ENCODE measurements at places on chromosomes 11 and 22.
A peak's percentile ranks its signal among the peaks of the same experiment; 100 is the strongest.

- peak; percentile 53 for DNase-seq
Observed at GRCh38 chr11:118924591-118925585, 838 bp downstream of the BCL9L start.

DNA sequence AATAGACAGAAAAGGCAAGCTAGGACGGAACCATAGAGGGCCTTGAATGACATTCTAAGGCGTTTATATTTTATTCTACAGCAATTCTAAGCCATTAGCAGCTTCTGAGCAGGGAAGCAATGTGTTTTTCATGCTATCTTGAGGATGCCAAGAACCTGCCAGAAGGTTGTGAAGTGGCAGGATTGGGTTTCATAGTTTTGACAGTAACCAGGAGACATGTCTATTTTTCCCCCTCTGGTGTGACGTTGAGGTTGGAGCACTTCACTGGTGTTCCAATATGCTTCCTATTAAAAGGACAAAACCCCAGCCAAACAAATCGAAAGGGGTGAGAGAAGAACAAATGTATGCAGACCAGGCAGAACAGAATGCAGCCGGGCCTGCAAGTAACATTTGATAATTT lies 148.2 kb downstream of the SPATA19 start:
- DNase-seq = no peak

DNA sequence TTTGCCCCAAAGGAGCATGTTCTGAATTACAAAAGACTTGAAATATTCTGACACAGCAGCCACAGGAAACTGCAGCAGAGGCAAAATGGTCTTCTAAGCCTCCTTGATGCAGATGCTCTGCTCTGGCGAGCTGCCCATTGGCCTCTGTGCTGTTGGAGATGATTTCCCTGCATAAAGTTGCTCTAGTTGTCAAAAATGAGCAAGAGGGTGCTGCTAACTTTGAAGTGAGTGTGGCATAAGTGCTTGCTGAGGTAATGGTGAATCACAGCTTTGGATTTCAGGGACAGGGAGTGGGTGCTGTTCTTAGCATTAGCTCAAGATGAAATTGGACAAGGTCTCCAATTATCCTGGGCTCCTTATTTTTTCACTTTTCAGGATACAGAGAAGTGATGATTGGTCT lies 435.4 kb downstream of the TMEM135 start:
- no peak for DNase-seq

GRCh38 chr11:102001657-102002338 lies 45.4 kb upstream of the CFAP300 start:
- no peak for DNase-seq

DNA sequence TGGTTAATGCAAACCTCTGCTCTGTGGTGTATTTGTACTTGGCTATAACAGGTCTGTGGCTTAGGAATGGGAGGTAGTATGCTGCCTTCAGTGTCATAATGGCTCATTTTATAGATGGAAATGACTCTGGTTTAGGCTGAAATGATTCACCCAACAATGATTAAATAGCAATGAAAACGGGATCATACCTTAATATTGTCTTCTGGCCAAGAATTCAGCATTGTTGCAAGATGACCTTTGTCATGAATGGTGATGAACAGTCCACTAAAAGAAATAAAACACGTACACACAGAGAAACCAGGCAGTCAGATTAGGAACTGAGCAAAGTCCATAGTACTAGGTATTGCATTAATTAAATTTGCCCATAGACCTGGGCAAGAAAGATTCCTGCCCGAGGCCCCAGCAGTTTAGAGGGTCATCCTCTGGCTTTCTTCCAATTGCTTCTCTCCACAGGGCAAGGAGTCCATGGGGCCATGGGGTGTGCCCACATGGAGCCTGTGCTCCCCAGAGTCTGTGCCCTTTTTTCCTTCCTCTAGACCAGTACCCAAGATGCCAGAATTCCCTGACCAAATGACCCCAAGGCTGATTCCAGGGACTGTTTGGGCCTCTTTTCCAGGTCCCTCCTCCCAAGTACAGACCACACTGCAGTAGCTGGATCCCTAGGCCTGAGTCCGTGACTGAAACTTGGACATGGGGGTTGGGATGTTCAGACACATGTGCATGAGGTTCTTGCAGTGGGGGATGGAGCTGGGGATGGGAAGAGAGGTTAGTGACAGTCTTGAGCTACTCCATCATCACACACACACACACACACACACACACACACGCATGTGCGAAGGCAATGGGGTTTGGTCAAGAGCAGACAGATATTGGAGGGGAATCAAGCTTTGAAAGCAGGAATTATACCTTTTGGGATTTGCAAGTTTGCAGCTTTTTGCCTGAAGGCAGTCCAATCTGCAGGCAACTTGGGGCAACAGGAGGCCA lies 134.2 kb downstream of the CCDC81 start:
- no peak for DNase-seq

DNA sequence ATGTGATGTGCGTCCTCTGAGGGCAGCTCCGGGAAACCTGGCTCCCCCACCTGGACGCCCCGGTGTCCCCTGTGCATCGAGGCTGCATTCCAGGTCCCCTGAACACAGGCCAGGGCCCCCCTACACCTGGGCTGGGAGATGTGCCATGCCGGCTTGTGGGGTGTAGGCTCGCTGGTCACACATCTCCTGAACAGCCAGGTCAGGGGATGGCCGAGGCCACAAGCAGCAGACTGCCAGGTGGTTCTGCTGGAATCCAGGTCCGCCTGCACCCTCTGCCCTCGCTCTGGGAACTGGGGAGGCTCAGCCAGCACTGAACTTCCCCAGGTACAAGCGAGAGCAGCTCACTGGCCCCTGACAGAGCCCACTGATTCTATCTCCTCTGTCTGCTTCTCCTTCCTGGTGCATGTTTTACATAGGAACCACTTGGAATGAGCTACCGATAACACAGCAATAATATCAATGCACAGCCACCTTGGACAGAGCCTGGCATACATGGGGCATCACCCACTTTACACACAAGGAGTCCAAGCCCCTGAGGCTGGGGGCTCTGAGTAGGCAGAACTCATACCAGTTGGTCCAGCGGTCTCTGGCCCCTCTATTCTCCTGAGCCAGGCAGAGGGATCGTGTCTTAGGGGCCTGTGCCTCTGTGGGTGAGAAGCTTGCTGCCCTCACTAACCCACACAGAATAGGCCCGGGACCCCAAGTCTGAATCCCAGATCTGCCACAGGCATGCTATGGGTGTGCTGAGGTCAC lies 46.8 kb downstream of the TBX1 start:
- DNase-seq = no peak

GRCh38 chr11:14638561-14638960 lies 5.0 kb upstream of the PDE3B start:
- no peak for DNase-seq

DNA sequence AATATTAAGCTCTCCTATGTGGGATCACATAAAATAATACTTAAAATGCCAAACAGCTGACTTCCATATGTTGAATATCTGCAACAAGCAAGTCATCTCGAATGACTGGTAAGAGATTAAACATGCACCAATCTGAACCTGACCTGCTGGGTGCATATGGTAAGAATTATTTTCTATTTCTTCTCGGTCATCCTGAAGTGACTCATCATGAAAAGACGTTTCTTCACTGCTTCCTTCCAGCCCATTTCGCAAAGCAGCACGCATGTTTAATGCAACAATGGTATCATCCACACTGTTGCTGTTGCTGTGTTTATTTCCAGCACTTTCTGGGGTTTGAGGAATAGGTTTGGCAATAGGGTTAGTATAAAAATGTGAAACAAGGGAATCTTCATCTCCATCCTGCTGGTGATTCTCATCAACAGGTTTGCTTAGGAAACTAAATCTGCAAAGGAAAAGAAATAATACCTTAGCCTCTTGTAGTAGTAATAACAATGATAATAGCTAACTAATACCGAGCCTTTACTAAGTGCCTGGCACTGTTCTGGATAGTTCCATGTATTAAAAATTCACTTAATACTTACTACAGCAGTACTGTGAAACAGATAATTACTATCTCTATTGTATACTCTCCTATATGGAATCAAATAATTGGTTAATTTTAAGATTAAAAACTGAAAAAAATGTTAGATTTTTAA lies 52.0 kb upstream of the CHRNA10 start:
- no peak for DNase-seq

DNA sequence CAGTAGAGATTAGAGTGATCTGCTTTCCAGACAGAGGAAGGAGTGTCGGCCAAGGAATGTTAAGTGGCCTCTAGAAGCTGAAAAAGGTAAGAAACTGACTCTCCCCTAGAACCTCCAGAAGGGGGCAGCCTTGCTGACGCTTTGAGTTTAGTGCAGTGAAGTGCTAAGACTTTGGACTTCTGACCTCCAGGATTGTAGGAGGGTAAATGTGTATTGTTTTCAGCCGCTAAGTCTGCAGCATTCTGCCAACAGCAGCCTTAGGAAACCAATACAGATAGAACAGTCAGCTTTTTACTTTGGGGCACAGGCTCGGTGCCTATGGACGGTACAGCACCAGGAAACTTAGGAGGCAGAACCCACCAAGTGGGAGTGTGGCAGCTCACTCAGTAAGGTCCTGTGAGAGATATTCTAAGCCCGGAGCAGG lies 3.6 kb upstream of the TBC1D22A start:
- peak; percentile 26 for DNase-seq

DNA sequence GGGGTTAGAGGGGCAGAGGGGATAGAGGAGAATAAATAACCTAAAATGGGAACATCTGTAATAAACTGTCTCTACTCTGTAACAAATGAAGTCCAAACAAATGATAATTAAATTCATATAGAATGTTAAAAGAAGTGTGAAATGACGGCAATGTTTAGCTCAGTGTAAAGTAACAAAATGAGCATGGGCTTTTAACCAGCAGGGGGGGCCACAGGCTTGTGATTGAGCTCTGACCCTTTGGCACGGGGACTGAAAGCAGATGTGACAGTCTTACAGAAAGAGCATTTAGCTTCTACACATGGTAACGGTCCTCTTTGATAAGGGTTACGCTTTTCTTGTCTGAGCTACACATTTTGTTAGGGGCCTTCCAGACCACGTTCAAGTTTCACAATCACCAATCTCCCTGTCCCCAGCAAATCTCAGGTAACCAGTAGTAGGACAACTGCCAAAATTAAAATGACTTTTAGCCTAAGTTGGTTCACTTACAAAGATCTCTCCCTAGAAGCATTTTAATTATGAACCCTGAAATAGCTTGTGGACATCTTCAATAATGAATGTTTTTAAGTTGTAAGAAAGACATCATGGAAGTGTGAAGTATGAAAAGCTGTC lies 262.5 kb downstream of the DCDC1 start:
- DNase-seq = no peak

DNA sequence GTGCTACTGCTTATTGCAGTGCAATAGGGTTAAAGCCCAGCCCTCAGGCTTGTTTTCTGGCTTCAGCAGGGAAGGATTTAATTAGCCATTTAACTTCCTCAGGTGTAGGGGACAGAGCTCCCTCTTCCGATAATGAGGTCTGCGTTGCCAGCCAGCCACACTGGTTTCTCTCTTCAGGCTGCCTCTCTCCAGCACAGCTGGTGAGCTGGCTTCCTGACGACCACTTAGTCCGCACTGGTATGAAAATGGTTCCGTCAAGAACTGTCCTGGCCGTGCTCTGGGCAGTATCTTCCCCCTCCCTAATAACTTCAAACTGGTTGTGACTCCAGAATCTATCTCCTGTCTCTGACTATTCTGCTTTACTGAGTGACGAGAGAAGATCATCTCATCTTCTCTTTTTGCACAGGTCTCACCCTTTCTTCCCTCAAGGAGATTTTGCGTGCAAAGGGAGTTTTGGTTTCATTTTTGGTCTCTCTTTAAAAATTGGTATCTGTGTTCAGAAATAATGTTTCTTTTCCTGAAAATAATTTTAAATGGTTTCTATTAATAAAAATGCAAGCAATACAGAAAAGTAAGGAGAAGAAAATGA lies 49.2 kb downstream of the CNTN5 start:
- peak; percentile 22 for DNase-seq

DNA sequence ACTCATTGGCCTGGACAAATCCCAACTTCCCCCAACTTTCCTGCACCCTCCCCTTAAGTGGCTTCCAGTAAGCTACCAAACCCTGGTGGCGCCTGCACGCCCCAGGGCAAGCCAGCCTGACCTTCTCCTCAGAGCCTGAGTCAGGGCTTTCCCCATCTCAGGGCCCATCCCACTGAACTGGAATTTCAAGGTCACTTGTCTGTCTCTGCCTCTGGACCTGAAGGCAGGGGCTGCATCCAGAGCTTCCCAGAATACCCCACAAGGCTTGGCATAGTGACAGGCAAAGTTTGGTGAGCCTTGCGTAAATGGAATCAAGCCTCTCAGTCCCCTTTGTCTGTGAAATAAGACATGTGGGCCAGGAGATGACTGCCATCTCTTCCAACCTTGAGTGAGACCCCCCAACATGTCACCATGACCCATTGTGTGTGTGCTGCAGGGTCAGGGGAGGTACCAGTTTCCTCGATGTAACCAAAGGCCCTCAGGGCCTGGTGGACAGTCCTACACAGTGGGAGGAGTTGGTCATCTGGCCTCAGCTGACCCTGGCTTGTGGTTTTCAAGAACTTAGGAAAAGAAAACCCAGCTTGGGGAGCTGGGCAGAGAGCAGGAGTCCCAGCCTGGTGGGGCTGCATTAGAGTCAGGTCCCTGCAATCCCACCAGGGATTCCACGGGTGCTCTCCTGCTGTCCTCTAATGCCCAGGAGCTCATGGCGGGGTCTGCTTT lies 8.9 kb downstream of the ALX4 start:
- DNase-seq = no peak

DNA sequence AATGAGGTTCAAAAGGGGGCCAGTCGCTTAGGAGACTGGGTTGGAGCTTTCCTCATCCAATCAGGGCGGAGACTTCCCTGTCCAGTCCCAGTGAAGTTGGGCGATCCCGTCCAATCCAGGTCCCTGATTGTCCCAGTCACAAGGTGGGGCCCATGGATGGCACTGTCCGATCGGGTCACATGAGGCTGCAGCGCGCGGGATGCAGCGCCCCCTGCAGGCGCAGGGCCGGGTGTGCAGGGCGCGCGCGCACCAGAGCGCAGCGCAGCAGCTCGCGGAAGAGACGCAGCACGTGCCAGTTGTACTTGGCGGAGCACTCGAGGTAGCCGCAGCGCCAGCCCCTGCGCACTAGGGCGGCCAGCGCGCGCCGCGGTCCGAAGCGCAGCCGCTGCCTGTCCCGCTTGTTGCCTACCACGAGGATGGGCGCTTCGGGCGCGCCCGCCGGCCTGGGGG lies 2.3 kb downstream of the RASL10A start:
- no peak for DNase-seq

DNA sequence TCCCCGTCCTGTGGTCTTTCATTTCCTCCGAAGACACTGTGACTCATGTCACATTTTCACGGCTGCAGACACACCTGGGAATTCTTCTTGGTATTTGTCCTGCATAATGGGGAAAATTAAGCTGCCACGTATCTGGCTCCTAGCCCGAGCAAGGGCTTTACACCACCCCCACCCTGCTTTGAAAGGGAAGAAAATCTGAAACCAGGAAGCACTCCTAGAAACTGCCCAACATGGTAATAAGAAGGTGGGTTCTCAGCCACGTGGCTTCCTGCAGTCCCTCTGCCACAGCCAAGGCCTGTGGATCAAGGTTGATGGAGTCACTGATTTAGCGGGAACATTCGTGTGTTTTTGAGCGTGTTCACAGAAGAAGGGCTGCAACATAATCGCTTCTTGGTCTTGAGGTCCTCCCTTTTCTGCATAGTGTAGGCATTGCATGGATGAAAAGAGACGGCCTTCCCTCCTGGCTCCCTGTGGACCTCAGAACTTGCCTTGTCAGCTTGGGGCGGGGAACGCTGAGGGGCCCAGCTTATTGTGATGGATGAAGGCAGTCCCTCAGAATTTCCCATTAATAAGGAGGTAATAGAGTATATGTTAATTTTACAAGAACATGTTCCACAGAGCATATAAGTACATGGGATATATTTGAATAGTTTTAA lies 292.0 kb downstream of the NTM start:
- no peak for DNase-seq

Measured in KG1 (cell line).